GM23248 (cell line): ENCODE measurements at places on chromosomes 1 and 21. TPM values are rescaled to one million over a fixed set of nuclear protein-coding genes. Genes with fewer than 3 reads are reported as not detected.

Gene S100B
- total RNA-seq, result not detected in 2 replicates

Gene CR1L
- not detected in 2 replicates for total RNA-seq

Gene CEP104
- 12.3 and 14.8 TPM in 2 replicates for total RNA-seq

- DNase-seq, result no peak
These were observed 33.0 kb upstream of the ZBTB8B start for GRCh38 chr1:32431736-32432400.

GRCh38 chr1:193435781-193436180 lies 249.4 kb upstream of the B3GALT2 start:
- DNase-seq, result no peak

GRCh38 chr1:236568285-236568894 lies 35.9 kb downstream of the HEATR1 start:
- peak; percentile 32 for DNase-seq

DNA sequence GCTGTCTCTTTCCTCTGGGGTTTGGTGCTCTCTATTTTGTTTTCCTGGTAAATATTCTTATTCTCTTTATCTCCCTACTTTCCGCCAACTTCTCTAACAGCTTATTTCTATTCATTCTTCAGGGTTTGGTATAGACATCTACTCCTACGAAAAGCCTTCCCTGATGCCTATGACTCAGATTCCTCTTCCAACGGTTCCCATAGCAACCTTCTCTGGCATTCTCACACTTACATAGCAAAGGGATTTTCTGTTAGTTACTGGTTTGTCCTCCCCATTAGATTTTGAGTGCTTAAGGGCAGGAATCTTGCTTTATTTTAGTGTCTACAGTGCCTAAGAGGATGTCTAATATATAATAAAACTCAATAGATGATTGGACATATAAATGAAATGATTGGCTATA lies 407.6 kb upstream of the DEPDC1 start:
- peak; percentile 27 for DNase-seq

DNA sequence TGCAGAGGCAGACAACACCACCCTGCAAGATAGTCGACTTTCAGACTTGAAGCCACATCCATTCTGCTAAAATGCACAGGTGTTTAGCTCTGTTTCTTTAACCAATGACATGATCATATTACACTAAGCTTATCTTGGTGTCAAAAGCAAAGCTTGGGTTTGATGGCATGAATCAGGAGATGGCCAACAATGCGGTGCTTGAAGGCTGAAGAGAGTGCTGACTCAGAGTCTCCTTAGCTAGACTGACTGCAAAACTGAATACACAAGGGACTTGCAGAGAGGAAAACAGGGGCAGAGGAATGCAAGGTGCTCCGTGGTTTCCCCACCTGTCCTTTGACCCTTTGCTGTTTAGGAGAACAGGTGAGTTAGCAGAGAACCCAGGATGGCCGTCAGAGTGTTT lies 262.6 kb downstream of the SIPA1L2 start:
- DNase-seq, result no peak

DNA sequence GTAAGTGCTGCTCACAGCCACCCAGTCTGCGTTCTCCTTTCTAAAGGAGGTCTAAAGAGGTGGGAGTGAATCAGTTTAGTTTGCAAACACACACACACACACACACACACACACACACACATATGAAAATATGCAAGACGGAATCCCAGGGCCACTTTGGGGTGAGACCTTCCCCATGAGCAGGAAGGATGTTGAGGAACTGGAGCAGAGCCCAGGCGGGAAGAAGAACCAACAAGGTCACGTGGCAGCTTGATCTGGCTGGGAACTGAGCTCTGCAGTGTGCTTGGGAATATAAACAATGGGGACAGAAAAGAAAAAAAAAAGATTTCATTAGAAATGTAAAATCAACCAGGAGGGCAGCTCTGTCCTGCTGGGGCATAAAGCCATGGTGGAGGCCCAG lies 32.6 kb downstream of the OR2G3 start:
- DNase-seq, result no peak

GRCh38 chr1:88341447-88341846 lies 342.6 kb upstream of the PKN2 start:
- no peak for DNase-seq

GRCh38 chr1:109864047-109864822 lies 46.4 kb upstream of the CSF1 start:
- peak; percentile 61 for DNase-seq
